ENCODE measurements at places on chromosomes 13 and 19.

GRCh38 chr13:102182170-102182569, 219.7 kb downstream of the FGF14 start:
- no peak for DNase-seq

DNA sequence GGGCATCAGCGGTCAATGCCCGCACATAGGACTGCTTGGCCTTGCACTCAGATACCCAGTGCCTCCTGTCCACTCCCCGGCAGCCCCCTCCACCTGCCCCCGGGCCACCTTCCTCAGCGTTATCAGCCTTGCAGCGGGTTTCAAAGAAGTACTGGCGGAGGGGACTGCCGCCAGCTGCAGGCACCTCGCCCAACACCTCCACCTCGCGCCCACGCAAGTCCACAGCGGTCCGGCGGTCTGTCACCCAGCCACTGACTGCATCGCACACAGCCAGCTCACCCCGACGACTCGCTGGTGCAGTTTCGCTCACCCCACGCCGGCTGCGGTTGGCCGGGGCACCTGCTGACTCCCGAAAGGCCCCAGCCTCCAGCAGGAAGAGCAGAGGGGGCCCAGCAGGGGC, 3.2 kb downstream of the NTF4 start:
- DNase-seq, result no peak

GRCh38 chr19:5112681-5113575, 144.0 kb downstream of the KDM4B start:
- no peak for DNase-seq

GRCh38 chr13:32212421-32212820, 102.7 kb downstream of the ZAR1L start:
- DNase-seq, result no peak

DNA sequence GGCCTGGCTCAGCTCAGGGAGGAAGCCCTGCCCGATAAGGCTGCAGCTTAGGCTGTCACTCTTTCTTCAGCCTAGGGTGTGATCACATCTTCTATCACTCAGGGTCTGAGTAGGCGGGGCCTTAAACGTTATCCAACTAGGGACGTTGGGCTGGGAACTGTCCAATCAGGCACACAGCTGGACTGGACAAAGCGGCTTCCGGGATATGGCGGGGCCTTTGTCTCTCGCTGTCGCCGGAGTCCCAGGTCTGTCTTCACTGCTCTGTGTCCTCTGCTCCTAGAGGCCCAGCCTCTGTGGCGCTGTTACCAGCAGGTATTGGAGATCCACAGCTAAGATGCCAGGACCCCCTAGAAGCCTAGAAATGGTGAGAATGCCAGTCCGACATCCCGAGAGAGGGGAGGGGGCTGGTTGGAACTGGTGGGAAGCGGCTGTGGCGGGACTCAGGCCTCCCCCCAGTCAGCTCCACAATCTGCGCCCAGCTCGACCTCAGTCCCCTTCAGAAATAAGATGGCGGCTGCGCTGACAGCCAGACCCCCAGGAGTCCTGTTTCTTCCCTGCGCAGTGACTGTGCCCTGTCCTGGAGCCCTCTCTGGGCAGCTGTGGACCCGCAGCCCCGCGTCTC, at the start of gene ZNF254:
TSS of gene ZNF254 (plus strand) at position 214 of the 622 bp plus-strand sequence. CDS start at position 335, 121 bp downstream.
- peak; percentile 89 for DNase-seq
